ENCODE measurements at places on chromosomes 16 and 17. TPM values are rescaled to one million over a fixed set of nuclear protein-coding genes. Genes with fewer than 3 reads are reported as not detected.

Gene NHERF1
- 10.3 TPM for total RNA-seq

Gene TLCD3B
- not detected for total RNA-seq

Gene CES2
- 32.4 TPM for total RNA-seq

Gene SLC35G6
- total RNA-seq = not detected

Gene KRT20
- 0.83 TPM for total RNA-seq

Gene DBF4B
- 10.5 TPM for total RNA-seq

Gene CARD14
- total RNA-seq = not detected

Gene ABCA10
- 32.8 TPM for total RNA-seq

Gene CORO1A
- total RNA-seq = 21.2 TPM

Gene GAS7
- total RNA-seq = 95.9 TPM
